Stimulated activated CD4-positive, alpha-beta T cell treated with anti-CD3 and anti-CD28 coated beads, Interleukin-15, amount 100 ng/mL, for 48 hours (primary cell): ENCODE measurements at places on chromosomes 3 and 15.

GRCh38 chr3:172259111-172259541 is 189.1 kb downstream of the GHSR start:
- no peak for DNase-seq

DNA sequence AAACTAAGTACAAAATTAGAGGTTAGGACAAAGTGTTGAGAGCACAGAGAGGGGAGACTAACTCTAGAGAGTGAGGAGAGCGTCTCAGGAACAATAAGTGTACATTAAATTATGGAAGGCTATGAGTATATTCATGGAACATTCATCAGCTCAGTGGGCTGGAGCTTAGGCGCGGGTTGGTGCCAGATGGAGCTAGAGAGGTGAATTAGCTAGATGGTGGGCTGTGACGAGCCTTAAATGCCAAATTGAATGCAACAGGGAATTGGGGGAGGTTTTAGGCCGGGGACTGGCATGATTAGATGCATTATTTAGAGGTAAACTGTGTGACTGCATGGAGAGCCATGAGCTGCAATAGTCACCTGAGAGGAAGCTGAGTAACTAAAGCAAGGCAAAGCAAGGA is 97.1 kb downstream of the TMEM108 start:
- DNase-seq: no peak

- DNase-seq: no peak
These were observed 3.6 kb upstream of the NCK1 start for GRCh38 chr3:136858381-136858780.

DNA sequence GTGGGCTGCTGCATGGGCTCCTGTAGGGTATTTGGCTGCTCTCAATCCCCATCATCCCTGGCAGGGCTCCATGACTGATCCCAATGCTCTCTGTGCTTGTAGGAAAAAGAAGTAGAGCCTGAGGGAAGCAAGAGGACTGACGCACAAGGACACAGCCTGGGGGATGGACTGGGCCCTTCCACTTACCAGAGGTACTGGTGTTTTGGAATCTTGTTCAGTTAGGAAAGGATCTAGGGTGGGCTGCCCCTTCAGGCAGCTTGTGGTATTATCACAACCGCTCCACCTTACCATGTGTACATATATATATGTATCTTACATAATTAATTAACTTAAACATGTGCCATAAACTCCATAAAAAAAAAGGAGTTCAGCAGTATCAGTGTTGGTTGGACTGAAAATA is 1.3 kb downstream of the SLC28A2 start:
- DNase-seq: no peak

DNA sequence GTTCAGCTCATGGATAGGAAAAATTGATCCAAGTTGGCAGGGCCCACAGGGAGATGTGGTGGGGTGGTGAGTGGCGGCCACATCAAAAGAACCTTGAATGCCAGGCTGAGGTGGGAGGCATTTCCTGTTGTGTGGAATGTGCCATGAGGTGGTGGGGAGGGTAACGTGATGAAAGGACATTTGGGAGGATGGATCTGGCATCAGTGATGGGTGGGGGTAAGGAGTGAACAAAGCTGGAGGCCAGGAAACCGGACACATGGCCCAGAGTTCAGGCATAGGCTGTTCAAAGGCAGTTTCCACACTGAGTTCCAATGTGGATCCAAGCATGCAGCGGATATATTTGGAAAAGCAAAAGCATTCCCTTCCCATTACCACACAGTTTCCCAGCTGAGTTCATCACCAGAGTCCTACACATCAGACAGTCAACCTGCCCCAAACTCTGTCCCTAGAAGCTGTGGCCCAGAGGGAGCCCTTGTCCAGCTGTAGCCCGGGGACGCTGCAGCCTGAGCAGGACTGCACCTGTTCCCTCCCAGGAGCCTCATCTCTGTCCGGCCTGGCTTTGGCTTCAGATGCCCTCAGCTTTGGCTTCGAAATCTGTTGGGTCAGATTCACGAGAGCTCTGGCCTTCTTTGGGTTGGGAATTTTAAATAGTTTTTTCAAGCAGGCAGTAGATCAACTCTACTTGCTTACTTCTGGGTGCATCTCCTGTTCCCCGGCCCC is 37.8 kb upstream of the GOLGA6B start:
- no peak for DNase-seq

DNA sequence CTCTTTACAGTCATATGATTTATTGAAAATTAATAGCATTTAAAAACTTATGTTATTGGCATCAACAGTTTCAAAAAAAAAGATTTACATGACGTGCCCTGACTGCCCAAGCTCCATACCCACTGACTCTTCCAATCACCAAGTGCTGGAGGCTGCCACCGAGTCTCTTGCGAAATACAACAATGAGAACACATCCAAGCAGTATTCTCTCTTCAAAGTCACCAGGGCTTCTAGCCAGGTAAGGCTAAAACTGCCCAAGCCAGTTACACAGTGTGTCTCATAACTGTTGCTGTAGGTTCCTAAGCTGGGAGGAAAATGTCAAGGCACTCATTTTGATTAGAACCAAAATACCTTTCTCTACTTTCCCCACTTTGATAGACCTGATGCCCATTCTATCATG is 4.5 kb downstream of the FETUB start:
- DNase-seq: no peak

DNA sequence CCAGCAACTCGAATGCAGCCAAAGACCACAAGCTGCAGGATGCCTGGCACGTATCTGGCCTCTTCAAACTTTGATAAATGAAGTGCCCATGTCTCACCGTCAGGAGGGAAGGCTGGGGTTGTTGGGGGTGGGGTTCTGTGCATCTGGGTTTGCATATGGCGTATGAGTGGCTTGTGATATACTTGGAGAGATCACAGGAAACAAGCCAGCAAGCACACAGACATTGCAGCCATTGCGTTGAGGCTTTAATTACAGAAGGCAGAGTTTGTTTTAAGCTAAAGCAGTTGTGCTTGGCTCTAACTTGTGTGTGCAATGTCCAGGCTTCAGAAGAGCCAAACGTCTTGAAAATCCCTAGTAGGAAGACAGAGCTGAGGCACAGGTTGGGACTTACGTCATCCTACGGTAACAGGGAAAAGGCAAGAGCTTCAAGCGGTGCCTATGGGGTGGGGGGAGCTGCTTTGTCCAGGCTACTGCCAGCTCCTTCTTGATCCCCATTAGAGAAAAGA is 109.2 kb downstream of the ASB7 start:
- no peak for DNase-seq

DNA sequence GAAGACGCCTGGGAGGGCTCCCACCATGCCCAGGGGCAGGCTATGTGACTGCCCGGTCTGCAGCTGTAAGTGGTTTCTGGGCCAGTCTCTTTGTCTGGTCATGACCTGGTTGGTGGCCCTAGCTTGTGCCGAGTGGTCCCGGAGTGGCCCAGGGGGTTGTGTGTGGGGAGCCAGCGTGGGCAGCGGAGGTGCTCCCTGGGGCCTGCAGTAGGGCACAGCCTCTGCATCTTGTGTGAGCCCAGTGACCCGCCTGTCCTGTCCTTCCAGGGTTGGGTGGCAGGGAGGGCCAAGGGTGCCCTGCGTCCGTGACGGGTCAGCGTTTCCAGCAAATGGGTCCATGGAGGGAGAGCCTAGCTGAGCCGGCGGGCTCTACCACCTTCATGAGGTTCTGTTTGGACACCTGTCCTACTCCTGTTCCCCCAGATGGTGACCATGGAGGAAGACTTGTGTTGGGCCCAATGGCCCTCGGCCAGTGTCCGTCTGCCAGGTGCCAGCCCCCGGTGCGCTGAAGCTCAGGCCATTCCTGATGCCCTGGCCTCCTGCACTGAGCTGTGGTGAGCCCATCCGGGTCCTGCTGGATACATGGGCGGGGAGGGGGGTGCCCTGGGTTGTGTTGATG is 215.4 kb downstream of the SNRPN start:
- DNase-seq: no peak

DNA sequence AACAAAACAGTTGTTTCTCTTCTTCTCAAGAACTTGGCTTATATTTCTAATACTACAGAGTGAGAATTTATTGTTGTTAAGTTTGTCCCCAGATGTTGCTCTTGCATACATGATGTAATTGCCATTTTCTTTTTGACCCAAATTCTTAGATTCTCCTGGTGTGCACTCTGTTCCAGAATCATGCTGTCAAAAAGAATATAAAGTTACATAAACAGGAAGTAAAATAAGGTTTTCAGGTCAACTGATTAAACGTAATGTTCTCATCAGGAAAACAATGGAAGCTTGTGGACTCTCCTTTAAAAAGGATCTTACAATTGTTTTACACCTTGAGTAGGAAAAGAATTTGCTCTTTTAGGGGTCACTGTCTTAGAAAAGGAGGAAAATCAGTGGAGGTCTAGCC is 121.8 kb downstream of the ADAM10 start:
- DNase-seq: no peak

- DNase-seq: no peak
These were observed 347.7 kb downstream of the ZBBX start for GRCh38 chr3:167032267-167032876.

DNA sequence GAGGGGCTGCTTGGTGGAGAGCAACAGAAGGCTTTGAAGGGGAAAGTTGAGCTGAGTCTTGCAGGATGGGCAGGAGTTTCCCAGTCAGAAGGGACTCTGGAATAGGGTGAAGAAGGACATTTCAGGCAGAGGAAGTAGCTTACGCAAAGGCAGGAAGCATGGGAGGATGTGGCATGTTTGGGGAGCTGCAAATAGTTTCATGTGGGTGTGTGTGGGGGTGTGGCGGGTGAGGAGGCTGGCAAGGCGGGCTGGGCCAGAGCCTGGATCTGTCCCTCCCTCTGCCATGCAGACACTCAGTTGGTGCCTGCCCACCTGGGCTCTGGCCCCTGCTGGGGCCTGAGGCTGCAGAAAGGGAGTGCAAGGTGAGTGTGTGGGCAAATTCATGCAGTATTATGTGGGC is 10.4 kb downstream of the TEX264 start:
- no peak for DNase-seq
